CD4-positive, alpha-beta T cell treated with Interferon alpha-2 for 1 hour (primary cell): ENCODE measurements at places on chromosomes 1 and 21.

GRCh38 chr1:71053758-71054157 lies 6.1 kb upstream of the PTGER3 start:
- no peak for DNase-seq

- no peak for DNase-seq
Measured at GRCh38 chr1:10384219-10384618, 14.6 kb upstream of the PGD start.

GRCh38 chr1:56223968-56224367 lies 355.4 kb downstream of the PLPP3 start:
- no peak for DNase-seq

DNA sequence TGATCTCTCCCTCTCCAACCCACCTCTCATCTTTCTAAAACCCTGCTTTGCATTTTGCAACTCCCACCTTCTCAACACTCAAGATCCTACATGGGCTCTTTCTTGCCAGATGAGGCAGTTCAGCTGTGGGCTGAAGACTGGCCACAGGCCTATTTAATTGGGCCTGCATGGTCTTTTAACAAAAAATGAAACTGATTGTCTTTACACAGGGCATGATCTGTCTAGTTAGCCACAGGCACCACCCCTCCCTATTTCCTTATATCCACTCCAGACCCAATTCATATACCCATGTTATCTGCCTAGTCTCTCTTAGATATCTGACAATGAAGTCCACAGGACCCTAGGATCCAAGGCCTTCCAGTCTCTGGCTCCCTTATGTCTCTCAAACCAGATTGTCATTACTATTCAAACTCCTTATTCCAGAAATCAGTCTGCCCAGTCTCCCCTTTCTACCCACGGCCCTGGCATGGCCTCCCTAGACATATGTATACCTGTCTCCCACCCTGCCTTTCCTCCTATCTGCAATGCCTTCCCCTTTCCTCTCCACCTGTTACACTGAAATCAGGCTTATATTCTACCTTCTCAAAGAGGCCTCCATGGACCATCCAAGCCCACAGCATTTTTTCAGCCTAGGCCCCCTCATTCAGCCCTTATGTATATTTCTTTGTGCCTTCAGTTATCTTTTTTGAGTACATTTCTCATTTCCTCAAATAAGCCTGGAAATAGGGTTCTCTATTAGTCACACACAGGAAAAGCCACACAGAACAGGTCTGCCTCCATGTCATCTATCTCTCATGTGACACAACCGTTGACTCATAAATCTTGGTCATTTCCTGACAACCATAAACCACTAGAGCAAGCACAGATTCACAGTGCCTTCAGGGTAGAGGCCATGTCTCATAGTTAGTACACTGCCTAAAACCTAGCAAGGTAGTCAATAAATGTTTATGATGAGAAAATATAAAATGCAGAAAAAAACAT lies 39.0 kb downstream of the LPAR3 start:
- peak; percentile 78 for DNase-seq

DNA sequence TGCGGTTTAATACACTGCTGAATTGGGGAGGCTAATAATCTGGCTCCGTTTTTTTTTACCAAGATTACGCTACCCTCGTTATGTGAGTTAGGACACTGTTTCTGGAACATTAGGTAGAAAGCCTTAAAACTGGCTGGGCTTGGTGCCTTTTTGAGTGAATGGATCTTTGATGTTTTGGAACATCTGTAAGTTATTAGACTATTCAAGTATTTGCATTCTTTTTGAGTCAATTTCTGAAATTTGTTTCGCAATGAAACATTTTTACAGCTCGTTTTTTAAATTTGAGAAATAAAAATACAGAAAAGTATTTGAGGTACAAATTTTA lies 106.9 kb downstream of the LTN1 start:
- no peak for DNase-seq

- DNase-seq, result no peak
Measured at GRCh38 chr21:38760017-38760761, 45.5 kb upstream of the ETS2 start.

GRCh38 chr1:234891427-234891826 lies 237.2 kb downstream of the TOMM20 start:
- DNase-seq, result no peak

GRCh38 chr1:150061632-150062101 lies 5.9 kb upstream of the VPS45 start:
- no peak for DNase-seq

DNA sequence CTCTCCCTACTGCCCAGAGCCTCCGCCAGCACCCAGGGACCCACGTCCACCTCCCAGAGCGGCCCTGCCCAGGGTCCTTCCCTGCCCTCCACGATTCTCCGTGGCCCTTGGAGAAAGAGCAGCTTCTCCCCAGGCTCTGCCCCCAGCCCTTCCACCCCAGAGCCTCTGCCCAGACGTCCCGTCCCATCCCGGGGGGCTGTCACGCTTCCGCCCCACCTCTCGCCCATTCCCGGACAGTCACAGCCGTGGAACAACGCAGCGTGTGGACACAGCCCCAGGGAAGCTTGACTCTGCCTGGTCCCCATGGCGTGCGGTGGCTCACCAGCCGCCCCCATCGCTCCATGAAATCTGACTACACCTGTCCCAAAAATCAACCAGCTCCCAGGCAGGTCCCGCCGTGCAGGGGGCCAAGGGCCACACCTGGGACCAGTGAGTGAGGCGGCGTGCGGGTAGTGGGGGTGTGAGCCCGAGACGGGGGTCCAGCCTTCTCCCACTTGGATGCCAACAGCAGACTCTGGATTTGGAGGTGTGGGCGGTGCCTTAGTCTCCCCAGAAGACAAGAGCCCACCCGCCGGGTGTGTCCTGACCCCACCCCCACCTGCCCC lies 12.5 kb upstream of the TTLL10 start:
- DNase-seq, result no peak

GRCh38 chr1:244449936-244450508 lies 1.7 kb downstream of the ADSS2 start:
- DNase-seq, result no peak

- DNase-seq, result no peak
Measured at GRCh38 chr1:233102341-233102740, 151.9 kb downstream of the NTPCR start.

GRCh38 chr21:44564886-44565598 lies 6.4 kb upstream of the KRTAP10-3 start:
- no peak for DNase-seq

DNA sequence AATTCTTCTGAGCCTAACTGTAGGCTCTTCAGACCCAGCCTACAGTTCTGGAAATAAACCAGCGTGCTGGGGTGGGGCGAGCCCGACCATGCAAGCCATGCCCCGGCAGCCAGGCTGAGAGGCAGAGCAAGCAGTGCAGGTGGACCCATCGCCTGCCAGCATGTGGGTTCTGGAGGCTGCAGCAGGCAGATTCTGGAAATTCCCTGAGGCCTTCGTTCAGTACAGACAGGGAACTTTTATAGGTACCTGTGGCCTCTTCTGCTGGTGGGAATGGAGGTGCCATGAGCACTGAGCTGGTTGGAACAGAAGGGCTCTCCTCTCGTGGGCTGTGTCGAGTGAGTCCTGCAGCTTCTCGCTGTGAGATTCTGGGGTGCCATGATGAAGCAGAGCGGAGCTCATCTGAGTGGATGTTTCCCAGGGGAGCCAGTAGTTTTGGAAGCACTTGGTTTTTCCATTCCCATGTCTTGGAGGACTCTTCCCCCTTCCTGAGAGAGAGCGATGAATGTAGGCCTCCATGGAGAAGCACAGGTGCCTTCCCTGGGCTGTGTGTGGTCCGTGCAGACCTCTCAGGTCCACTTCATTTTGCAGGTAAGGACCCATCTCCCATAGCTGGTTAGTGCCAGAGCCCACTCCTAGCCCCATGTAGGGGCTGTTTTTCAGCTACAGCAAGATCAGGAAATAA lies 94.1 kb downstream of the PCBP3 start:
- DNase-seq, result no peak

DNA sequence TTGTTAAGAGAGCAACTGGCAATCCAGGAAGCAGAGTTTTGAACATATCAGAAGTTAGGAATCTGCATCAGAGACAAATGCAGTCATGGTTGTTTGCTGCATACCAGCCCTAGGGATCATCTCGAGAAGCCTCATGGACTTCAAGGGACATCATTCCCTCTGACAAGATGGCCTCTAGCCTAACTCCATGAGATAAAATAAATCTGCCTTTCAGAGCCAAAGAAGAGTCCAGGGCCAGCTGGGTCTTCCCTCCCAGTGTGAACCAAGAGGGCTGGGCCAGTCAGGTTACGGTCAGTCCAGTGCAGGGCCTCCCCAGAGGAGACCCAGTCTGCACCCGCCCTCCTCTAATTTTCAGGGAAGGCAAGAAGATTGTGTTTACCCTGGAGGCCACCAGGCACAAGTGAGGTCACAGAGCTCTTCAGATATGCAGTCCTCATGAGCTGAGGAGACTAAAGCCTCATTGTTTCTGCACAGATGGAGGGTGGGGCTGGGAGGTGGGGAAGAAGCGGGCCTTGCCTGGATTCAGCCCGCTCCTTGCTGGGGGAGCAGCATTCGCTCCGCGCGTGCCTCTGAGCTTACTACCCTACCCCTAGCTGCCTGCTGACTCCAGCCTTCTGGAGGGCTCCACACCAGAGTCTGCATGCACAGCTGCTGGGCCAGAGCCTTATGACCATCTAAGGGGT lies 52.8 kb downstream of the CAPN2 start:
- DNase-seq, result no peak

- no peak for DNase-seq
Measured at GRCh38 chr1:44275991-44276405, 62.7 kb downstream of the DMAP1 start.

GRCh38 chr21:16402752-16403151 lies 673.0 kb downstream of the USP25 start:
- no peak for DNase-seq

DNA sequence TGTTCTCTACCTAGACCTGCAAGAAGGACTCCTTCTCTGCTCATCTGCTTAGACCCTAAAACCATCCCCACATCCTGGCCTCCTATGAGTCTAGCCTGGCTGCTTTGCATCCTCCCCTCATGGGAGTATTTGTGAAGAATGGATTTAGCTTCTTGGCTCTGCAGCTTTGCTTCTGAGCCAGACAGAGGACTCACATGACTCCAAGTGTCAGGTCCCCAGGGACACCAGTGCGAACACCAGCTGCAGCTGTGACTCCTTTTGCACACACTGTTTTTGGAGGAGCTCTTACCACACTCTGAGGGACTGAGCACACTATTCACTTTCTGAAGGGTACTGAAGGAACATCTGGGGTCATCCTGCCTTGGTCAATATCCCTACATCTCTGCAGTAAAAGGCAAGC lies 131.8 kb upstream of the SGIP1 start:
- no peak for DNase-seq

GRCh38 chr1:162951553-162952315 lies 90.8 kb upstream of the CCDC190 start:
- no peak for DNase-seq

GRCh38 chr1:33236498-33236897 lies 19.8 kb upstream of the ZNF362 start:
- DNase-seq, result no peak

GRCh38 chr1:110150330-110151174 lies at the start of gene SLC6A17:
TSS of gene SLC6A17 (plus strand) at chr1:110150494. CDS start at chr1:110166930, 16,436 bp downstream.
- DNase-seq, result no peak

DNA sequence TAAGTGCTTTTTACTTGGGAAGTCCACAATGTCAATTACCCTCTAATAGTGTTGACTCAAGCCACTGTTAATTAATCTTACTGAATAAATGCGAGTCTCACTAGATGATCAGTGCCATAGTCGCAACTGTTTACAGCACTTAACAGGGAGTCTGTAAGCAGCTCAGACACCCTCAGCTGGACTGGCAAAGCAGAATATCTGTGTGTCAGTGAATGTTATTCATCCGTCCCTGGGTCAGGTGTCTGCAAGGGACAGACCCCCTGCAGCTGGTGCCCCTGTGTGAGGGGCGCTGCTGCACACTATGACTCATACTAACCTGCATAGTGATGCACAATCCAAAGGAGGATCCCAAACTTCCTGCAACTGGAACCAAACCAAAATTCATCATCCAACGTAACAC lies 306.5 kb downstream of the HHIPL2 start:
- DNase-seq, result no peak

- DNase-seq, result no peak
Measured at GRCh38 chr1:37031871-37032270, 2.4 kb downstream of the GRIK3 start.

DNA sequence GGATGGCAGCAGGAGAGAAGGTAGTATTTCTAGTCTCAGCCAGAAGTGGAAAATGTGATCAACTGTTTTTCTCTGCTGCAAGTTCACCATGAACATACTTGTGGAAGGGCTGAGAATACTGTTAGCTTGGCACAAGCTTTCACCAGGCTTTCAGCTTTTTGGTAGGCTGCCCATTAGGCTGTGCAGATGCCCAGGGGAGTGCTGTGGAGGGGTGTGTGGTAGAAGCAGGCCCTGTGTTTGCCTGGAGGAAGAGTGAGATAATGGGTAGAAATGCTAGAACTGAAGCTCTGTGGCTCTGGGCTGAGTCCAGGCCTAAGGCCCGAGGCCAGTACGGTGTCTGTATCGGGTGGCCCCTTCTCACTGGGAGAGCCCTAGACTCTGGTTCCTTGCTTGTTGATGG lies 9.8 kb downstream of the DNAJC6 start:
- DNase-seq, result no peak

DNA sequence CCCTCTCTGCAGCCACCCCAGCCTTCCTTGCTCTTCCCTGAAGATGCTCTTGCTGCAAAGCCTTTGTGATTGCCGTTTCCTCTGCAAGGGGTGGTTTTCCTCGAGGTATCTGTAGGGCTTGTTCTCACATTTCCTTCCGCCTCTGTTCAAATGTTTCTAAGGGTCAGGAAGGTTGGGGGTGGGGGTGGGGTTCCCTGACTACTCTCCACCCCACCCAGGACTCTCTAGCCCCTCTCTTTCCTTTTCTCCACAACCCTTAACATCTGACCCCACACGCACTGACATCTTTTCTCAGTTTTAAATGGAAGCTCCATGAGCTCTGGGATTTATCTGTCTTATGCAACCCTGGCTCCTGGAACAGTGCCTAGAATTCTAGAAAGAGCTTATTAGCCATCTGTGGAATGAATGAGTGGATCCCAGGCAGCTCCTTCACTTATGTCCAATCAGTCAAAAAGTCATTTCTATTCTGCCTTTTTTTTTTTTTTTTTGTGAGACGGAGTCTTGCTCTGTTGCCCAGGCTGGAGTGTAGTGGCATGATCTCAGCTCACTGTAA lies 27.3 kb upstream of the ZNF362 start:
- no peak for DNase-seq

DNA sequence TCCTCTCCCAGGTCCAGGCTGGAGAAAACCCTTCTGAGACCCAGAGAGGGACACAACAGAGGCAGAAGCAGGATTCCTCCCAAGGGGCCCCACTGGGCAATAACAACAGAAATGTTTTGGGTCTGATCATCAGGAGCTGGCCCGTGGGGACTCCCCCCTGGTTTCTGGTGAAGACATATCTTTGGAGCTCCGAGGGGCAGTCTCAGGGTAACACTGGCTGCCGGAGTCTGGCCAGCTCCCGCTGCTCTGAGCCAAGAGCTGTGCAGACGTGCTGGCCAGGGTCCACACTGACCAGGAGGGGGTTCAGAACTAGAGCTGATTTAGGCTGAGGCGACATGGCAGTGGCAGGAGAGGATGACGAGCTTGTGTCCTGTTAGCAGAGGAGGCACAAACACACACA lies 13.1 kb downstream of the ECE1 start:
- DNase-seq, result no peak

GRCh38 chr1:181659321-181659957 lies 176.1 kb downstream of the CACNA1E start:
- no peak for DNase-seq
